B cell (primary cell): ENCODE measurements at places on chromosomes 5 and 9. TPM values are rescaled to one million over a fixed set of nuclear protein-coding genes. Genes with fewer than 3 reads are reported as not detected.

Gene STK32A
- not detected in 2 replicates for polyA plus RNA-seq

Gene NPM1
- 158 and 395 TPM in 2 replicates for polyA plus RNA-seq

Gene PRXL2C
- polyA plus RNA-seq, result 10.9 and 15.8 TPM in 2 replicates

Gene PCDHA12
- not detected in 2 replicates for polyA plus RNA-seq

Gene WASHC1
- polyA plus RNA-seq, result 10.9 and 15.2 TPM in 2 replicates

Gene DOCK2
- polyA plus RNA-seq, result 105 and 112 TPM in 2 replicates

Gene CTXN3
- not detected in 2 replicates for polyA plus RNA-seq

Gene IL31RA
- polyA plus RNA-seq, result not detected in 2 replicates

Gene F12
- 3.1 and 6.5 TPM in 2 replicates for polyA plus RNA-seq

Gene PRKAA1
- polyA plus RNA-seq, result 39.9 and 44.9 TPM in 2 replicates

Gene KIF4B
- not detected in 2 replicates for polyA plus RNA-seq

Gene NR5A1
- polyA plus RNA-seq, result not detected in 2 replicates

Gene VAV2
- polyA plus RNA-seq, result 34.4 and 47.4 TPM in 2 replicates

Gene CENPP
- polyA plus RNA-seq, result 1.4 and 3.1 TPM in 2 replicates

Gene PCDHA6
- not detected in 2 replicates for polyA plus RNA-seq

Gene ZNF454
- not detected in 2 replicates for polyA plus RNA-seq

Gene LURAP1L
- not detected in 2 replicates for polyA plus RNA-seq

Gene OBP2B
- polyA plus RNA-seq, result not detected in 2 replicates

Gene SLC27A6
- polyA plus RNA-seq, result not detected in 2 replicates

Gene ARHGEF39
- polyA plus RNA-seq, result 0.35 and 0.40 TPM in 2 replicates

Gene C5orf46
- not detected in 2 replicates for polyA plus RNA-seq

Gene ANKRA2
- 24.1 and 35.2 TPM in 2 replicates for polyA plus RNA-seq

Gene BSPRY
- 0.42 and 0.78 TPM in 2 replicates for polyA plus RNA-seq

Gene NOTCH1
- polyA plus RNA-seq, result 16.6 and 19.6 TPM in 2 replicates

Gene SLC6A18
- not detected in 2 replicates for polyA plus RNA-seq

Gene PCDHGB3
- polyA plus RNA-seq, result 0.33 and 0.52 TPM in 2 replicates

Gene MYMK
- polyA plus RNA-seq, result not detected in 2 replicates

Gene PDE6A
- not detected in 2 replicates for polyA plus RNA-seq

Gene ANKRD31
- polyA plus RNA-seq, result 0.06 and 0.09 TPM in 2 replicates

Gene CRB2
- polyA plus RNA-seq, result 1.1 and 1.4 TPM in 2 replicates

Gene IGFBPL1
- polyA plus RNA-seq, result not detected in 2 replicates

Gene CD74
- 12,792 and 14,307 TPM in 2 replicates for polyA plus RNA-seq

Gene RPL35
- 3,483 and 3,858 TPM in 2 replicates for polyA plus RNA-seq

Gene SVEP1
- not detected in 2 replicates for polyA plus RNA-seq

Gene C5orf63
- polyA plus RNA-seq, result 7.0 and 10.3 TPM in 2 replicates

Gene SLC45A2
- polyA plus RNA-seq, result not detected in 2 replicates

Gene DELE1
- 85.5 and 127 TPM in 2 replicates for polyA plus RNA-seq

Gene IL9
- not detected in 2 replicates for polyA plus RNA-seq

Gene OMD
- not detected in 2 replicates for polyA plus RNA-seq

Gene NUTM2F
- polyA plus RNA-seq, result not detected in 2 replicates

Gene PCDHGA11
- polyA plus RNA-seq, result 0.15 TPM in 1 of 2 replicates, not detected in the other

Gene ZFP37
- polyA plus RNA-seq, result 0.42 TPM in 2 replicates

Gene ADAMTSL1
- not detected in 2 replicates for polyA plus RNA-seq

Gene SGCD
- polyA plus RNA-seq, result not detected in 2 replicates

Gene IFNB1
- not detected in 2 replicates for polyA plus RNA-seq

Gene PKD2L2
- polyA plus RNA-seq, result 0.09 and 0.12 TPM in 2 replicates
